ENCODE measurements at places on chromosomes 7 and 10.

DNA sequence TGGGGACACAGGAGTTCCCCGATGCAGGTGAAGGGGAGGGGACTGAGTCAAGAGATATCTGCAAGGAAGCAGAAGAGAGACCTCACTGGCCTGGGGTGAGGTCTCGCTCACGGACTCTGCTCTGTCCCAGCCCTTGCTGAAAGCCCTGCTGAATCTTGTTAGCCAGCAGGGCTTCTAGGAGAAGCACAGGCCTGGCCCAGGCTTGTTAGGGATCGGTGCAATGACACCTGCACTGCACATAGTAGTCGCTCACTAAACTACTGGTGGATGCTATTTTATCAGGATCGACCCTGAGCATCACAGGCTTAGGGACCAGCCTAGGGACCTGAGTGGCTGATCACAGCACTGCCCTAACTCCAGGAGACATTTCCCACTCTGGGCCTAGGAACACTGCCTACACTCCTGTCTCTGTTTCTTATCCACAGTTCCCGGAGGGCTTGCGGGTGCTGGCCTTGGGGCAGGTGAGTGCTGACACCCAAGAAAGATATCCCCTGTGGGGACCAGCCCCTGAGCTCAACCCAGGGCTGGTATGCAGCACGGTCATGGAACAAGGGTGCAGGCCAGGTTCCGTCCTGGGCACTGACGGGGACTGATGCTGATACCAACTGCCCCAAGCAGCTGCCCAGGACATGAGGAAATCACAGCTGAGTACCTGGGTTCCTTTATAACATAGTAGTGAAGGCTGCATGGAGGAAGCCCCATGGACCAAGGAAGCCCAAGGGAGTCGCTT, 13.0 kb downstream of the ELN start:
- no peak for DNase-seq

- DNase-seq, result no peak
Measured at GRCh38 chr7:159280008-159280407, 135.3 kb upstream of the VIPR2 start.

DNA sequence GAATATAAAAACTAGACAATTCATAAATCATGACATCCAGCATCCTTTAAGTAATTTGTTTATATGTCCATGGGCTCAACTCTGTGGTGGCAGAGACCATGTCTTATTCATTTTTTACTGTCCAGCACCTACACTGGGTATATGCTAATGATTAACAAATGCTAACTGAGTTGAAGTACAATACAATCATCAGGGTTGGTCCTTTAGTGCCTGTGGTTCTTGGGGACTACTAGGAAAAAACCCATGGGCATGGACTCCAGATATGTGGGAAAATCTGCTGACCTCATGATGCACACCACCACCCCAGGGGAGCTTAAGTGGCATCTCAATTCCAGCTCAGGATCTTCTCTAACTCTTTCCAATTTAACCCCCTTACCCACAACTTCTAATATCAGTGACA, 85.3 kb upstream of the YAE1 start:
- no peak for DNase-seq

GRCh38 chr7:14418633-14419032, 429.2 kb upstream of the ETV1 start:
- DNase-seq, result no peak

DNA sequence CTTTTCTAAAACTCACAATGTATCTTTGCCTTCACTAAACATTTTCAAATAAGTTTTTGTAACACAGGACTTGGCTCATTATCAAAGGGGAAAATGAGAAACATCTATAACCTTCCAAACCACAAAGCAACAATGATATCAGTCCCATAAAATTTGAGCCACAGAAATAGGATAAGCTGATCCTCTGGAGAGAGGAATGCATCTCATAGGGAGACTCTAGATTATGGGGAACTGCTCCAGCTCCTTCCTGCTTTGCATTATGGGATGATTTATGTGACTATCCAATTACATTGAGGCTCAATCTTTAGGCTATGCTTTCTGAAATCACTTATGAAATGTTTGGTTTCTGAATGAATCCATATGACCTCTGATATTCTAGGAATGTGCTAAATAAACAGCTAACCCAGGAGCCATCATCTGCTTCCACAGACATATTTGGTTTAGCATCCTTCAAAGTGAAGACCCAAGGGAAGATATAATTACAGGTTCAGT, 70.4 kb downstream of the CUBN start:
- no peak for DNase-seq

DNA sequence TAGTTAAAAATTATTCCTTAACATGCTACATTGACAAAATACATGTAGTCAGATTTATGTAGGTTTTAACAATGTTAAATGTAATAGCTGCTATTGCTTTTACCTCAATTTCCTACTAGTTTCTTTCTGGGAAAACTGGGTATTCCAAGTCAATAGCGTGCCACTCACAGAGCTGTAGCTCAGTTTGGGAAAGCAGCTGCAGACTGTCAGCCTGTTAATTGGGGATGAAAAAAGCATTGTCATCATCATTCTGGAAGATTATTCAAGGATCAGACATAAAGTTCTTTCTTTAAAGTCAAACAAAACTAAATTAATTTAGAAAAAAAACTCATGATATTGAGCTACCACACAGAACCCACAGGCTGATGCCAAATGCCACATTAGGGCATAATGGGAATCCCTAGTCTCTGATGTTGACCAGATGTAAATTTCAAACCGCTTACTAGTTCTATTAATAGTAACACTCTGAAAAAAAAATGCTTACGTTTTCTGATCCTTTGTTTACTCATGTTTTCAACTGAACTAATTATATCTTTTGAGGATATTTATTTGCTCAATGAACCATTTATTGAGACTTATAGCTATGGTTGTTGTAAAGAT, 19.6 kb upstream of the AGMO start:
- DNase-seq, result no peak

GRCh38 chr10:117342641-117343040, 32.6 kb downstream of the PDZD8 start:
- no peak for DNase-seq
